ENCODE measurements at places on chromosomes 12 and 14.

DNA sequence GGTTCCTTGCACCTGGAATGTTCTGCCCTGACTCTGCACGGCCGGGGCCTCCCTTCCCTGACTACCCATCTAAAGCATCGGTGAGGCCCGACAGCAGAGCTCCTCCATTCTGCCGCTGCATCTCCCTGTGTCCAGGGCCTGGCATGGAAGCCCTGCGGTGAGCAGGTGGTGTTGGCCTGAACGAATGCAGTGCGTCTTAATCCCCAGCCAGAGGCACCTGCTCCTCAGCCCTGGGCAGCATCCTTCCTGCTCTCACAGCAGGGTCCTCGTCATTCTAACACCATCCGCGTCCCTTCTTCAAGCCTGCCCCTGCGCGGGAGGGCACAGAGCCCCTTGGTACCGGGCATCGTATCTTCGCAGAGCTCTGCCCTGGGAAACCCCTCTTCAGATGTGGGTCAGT is 15.4 kb downstream of the BEGAIN start:
- DNase-seq = no peak

DNA sequence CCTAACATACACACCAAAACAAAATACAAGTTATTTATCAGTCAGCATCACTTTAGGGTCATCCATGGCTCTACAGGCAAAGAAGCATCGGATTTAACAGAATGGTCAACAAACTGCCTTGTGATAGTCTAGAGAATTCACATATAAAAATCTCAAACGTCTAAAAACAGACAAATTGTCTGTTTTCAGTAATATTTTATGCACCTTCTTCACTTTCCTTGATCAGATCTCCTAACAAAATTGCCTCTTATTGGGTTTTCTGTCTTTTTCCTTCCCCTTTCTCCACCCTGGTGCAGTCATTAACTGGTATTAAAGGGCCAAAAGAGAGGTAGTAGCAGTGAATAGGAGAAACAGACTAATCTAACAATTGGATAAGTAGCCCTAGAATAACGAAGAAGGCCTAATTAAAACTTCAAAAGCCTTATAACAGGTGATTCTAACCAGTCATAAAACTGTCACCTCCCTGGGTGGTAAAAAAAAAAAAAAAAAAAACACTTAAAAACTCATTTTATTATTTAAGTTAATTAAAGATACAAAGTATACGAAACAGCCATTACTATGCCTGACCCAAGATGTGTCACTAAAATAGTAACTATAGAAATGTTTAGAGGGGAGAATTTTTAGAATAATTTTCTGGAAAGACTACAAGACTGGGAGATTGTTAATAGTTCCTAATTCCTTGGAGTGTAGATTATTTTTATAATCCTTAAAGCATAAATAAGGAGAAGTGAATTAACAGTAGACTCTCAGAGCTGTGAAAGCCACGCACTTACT is 1.5 kb downstream of the KIF21A start:
- no peak for DNase-seq

GRCh38 chr14:49506650-49507049 is 79.5 kb downstream of the RPS29 start:
- no peak for DNase-seq

GRCh38 chr12:3795492-3796133 is 42.7 kb upstream of the CRACR2A start:
- no peak for DNase-seq

- DNase-seq = peak; percentile 52
Observed at GRCh38 chr12:53201177-53201541, 5.9 kb downstream of the ITGB7 start.

DNA sequence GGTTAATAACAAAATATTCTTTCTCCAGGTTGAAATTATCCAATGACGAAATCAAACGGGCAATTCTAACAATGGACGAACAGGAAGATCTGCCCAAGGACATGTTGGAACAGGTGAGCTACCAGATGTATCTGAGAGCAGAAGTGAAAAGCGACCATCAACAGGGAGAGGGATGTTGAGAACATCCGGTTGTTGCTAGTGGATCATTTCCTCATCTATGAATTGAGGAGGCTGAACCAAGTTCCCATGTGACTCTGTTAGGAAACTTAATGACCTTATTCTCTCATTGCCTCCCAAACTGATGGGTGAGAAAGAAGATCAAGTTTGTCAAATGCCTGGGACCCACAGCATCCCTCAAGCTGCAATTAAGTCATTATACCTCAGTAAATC is 117.7 kb downstream of the GPR135 start:
- DNase-seq = no peak

- no peak for DNase-seq
Observed at GRCh38 chr12:11746024-11746771, 96.7 kb downstream of the ETV6 start.

DNA sequence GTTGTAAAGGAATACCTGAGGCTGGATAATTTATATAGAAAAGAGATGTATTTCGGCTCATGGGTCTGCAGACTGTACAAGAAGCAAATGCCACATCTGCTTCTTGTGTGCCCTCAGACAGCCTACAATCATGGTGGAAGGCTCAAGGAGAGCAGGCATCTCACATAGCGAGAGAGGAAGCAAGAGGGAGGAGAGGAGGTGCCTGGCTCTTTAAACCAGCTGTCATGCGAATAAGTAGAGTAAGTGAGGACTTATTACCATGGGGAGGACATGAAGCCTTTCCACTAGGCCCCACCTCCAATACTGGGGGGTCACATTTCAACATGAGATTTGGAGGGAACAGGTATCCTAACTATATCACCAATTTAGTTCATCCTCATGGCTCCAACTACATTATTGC is 118.7 kb downstream of the ACSS3 start:
- no peak for DNase-seq

Data from astrocyte of the spinal cord (primary cell).